Adipocyte (in vitro differentiated cells): ENCODE measurements at places on chromosomes 4 and X.

DNA sequence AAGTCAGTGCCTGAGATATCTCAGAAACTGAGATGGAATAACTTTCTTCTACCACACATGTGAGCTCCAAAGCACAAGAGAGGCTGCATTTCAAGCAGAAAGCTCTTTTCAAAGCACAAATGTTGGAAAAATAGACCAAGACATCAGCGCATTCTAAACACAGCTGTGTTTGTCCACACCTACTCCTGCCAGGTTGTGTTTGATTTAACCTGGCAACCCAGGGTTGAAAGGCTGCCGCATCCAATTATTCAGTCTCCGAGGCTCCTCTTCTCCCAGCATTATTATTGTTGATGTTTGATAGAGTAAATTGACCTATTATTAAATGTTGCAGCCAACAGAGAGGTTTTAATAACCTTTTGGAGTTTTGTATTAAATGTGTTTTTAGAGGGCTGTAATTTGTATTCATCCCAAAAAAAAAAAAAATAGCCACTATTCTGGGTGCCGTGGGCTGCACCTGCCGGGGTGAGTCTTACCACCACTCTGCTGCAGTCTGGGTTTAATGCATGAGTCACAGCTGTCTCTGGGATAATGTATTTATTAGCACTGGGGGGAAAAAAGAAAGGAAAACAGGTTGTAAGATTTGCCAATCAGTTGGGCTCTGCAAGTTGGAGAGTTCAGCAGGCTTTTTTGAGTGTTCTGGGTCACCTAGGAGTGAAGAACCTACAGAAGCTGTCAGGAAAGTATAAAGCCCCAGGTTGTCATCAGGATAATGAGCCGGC, 105.2 kb upstream of the NOCT start:
- DNase-seq = no peak

DNA sequence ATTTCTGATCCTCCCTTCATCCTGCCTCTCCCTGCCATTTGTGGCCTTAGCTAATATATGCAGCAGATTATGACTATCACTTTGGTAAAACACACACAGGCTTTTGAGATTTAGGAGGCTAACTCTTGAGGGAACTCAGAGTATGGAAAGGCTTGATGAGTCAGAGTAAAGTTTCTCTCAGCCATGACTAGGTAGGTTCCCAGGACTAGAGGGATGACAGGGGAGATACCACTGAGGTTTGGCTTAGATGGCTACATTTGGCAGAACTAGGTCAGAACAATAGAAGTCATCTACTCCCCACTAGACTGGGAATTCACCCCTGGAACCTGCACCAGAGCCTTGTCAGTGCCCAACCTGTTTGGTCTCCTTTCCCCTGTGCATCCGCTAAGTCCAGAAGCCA, 585.7 kb downstream of the TLL1 start:
- DNase-seq = peak; percentile 17

DNA sequence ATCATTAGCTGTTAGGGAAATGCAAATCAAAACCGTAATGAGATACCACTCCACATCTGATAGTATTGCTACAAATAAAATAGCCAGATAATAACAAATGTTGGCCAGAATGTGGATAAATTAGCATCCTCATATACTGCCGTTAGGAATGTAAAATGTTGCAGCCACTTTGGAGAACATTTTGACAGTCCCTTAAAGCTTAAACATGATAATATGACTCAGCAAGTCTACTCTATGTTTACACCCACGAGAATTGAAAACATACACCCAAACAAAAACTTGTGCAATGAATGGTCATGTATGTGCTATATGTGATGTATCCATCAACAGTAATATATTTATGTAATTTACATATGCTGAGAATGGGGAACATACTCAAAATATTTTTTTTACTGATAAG, 78.2 kb downstream of the GSTCD start:
- DNase-seq = no peak

- no peak for DNase-seq
Measured at GRCh38 chr4:6643141-6643847, 2.8 kb downstream of the MRFAP1 start.
